ENCODE measurements at places on chromosomes 16 and 17.

- no peak for DNase-seq
Measured at GRCh38 chr16:8926827-8927226, 36.9 kb downstream of the USP7 start.

- no peak for DNase-seq
Measured at GRCh38 chr16:84768808-84769197, 51.0 kb upstream of the CRISPLD2 start.

- no peak for DNase-seq
Measured at GRCh38 chr16:20905576-20905975, 5.0 kb downstream of the LYRM1 start.

GRCh38 chr17:81253358-81254131, 14.4 kb downstream of the NDUFAF8 start:
- no peak for DNase-seq

- no peak for DNase-seq
Measured at GRCh38 chr16:27665881-27666280, 115.9 kb downstream of the KATNIP start.

DNA sequence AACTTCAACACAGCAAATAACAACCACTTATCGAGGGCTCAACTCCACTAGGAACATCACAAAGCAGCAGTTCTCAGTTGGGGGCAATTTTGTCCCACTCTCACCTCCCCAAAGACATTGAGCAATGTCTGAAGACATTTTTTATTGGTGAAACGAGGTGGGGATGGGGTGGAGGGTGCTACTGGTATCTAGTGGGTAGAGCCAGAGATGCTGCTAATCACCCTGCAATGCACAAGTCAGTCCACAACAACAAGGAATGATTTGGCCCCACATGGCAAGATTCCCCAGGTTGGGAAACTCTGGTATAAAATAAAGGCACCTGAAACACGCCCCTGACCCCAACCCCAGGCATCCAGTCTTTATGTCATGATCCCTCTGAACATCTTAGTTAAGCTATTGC, 33.3 kb downstream of the TLE7 start:
- DNase-seq = no peak

GRCh38 chr16:81455006-81455405, 10.4 kb downstream of the CMIP start:
- DNase-seq = no peak

DNA sequence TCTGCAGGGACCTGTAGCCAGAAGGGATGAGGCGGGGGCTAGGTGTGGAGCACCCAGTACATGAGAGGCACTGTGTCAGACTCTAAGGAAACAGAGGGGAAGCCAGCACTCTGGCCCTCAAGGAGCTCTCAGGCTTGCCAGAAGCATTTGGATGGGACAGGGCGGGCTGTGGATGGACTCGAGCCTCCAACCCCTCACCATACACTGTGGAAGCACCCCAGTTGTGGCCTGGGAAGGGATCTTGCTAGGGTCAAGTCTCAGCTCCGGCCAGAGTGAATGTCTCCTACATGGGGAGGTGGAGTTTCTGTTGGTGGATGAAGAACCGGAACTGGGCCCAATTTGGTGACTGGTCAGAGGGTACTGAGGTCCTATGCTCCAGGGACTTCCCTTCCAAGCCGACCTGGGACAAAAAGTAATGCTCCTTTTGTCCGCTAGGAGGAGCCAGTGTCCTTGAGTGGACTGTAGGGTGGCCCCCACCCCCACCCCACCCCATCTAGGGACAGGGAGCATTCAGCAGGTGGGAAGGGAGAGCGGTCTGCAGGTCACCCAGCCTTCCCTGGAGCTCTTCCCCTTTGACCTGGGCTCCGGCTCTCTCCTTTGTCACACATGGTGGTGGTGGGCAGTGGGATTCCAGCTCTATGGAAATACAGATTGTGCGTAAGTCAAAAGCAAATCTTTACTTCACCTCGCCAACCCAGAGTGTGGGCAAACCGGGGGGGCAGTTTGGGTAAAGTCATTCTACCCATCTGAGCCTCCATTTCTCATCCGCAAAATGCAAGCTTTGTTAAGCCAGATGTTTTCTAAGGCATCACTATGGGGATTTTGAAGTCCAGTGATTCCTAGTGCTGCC, 20.4 kb upstream of the PHB1 start:
- no peak for DNase-seq

GRCh38 chr16:842061-842476, 41.5 kb upstream of the GNG13 start:
- no peak for DNase-seq

- no peak for DNase-seq
Measured at GRCh38 chr17:49946964-49947584, 21.9 kb upstream of the DLX4 start.
